ENCODE measurements at places on chromosomes 11 and 22.
A peak's percentile ranks its signal among the peaks of the same experiment; 100 is the strongest.

GRCh38 chr11:83249972-83250593 is 36.1 kb downstream of the CCDC90B start:
- DNase-seq, result peak; percentile 13

- DNase-seq, result peak; percentile 95
These were observed 14.4 kb upstream of the CDC42EP1 start for GRCh38 chr22:37545703-37546436.

- DNase-seq, result no peak
These were observed 6.9 kb upstream of the NAA40 start for GRCh38 chr11:63931876-63932275.

GRCh38 chr11:92306966-92307510 is 82.4 kb downstream of the FAT3 start:
- DNase-seq, result no peak

GRCh38 chr22:35150183-35151107 is 84.5 kb downstream of the ISX start:
- peak; percentile 60 for DNase-seq

DNA sequence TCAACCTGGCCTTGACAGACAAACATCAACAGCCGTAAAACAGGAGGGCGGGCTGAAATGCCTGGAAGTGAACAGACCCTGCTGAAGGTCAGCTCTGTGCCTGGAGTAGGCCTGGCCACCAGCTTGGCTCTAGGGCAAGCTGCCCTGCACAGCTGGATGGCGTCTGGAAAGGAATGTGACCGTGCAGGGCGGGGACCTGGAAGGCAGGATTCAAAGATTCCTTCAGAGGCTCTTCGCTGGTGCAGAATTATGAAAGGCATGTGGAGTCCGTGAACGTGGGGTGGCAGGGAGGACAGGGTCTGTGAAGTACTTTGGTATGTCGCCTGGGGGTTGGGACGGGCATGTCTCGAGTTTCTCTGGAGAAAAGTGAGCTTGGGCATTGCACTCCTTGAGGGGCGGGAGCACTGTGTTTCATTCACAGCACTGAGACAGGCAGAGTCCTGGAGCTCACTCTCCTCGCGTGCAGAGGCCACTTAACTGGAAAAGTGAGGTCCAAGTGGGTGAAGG is 1.5 kb downstream of the EHD1 start:
- DNase-seq, result no peak

DNA sequence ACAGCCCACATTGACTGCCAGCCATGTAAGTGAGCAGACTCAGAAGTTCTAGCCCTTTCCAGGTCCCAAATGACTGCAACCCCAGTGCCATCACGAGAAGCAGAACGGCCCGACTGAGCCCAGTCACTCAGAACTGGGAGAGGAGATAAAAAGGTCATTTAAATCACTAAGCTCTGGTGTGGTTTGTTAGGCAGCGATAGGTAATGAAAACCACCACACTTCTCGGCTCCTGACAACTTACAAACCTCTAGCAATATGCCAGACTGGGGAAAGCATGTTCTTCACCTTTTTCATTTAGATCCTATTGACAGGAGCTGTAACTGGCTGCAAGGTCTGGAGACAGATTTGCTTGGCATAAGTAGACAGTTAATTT is 6.7 kb downstream of the SLC15A3 start:
- DNase-seq, result no peak

- no peak for DNase-seq
These were observed 3.2 kb downstream of the LRRC4C start for GRCh38 chr11:41456269-41456668.

GRCh38 chr11:704781-705645 is 1.0 kb upstream of the EPS8L2 start:
- DNase-seq, result no peak

DNA sequence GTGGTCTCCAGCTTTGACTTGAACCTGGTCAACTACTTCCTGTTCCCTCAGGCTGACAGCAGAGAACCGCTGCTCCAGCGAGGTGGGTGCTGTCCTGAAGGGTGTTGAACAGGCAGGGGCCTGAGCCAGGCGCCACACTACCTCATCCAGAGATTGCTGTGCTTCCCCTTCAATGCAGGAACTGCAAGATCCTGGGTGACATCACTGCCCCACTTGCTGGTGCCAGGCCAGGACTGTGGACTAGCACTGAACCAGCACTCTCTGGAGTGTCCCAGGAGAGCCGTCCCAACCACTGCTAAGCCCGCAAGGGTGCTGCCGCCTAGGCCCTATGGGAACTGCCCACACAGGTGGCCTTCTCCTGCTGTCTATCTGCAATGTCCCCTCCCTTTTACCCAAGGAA is 51.7 kb downstream of the GAB4 start:
- DNase-seq, result no peak

- no peak for DNase-seq
These were observed 118.6 kb downstream of the ARHGAP42 start for GRCh38 chr11:100805506-100806199.

DNA sequence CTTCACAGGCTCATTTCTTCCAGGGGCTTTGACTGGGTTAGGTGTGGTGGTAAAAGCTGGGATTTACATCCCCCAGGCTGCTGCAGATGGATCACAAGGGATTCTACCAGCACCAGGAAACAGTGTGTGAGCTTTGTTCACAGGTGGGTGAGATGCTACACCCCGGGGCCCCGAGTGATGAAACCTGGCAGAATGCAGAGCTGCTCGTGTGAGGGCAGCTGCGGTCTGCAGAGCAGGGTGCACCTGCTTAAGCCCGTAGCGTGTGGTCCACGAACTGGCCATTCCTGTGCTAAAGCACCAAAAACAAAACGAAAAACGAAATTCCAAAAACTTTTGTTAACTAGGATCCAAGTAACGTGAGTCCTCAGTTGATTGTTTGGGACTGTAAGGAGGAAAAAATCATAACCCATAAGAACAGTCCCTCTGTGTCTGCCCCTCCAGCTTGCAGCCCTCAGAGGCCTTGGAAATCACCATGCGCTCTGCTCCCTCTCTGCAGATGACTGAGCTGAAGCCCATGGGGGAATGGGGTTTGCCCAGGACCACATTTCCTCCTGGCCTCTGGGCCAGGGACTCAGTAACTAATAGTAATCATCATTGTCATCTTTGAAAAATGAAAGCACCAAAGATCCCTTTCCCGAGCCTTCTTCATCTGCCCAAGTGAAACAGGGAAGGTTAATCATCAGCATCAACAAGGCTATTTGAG is 24.6 kb downstream of the ELF5 start:
- DNase-seq, result no peak

DNA sequence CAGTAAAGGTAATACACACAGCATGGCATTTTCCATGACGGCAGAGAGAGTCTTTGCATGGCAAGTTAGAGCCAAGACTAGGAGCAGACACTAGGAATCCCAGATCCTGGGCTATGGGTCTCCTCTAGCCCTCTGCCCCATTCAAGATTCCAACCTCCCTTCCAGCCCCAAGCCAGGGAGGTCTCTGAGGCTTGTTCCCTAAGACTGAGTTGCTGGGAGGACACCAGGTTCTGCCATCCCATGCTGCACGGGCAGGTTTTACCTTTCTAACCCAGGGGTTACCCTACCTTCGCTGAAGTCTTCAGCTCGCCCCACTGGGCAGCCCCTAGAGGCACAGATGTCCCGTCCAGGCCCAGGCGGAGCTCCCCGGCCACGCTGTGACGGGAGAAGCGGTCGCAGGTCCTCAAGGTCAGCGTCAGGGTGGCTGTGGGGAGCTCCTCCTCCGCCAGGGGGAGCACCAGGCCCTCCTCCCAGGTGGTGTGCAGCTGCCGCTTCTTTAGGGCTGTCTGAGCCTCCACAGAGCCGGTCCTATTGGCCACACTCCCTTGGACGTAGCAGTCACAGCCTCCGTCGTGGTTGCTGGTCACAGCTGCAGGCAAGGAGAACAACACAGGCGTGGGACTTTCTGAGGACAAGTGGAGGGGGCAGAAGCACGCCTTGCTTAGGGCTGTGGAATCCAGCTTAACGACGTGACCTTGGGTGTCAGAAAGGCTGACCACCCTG is 33.8 kb downstream of the SYT13 start:
- no peak for DNase-seq

- DNase-seq, result no peak
These were observed 156.5 kb downstream of the FCHSD2 start for GRCh38 chr11:72985645-72986044.

DNA sequence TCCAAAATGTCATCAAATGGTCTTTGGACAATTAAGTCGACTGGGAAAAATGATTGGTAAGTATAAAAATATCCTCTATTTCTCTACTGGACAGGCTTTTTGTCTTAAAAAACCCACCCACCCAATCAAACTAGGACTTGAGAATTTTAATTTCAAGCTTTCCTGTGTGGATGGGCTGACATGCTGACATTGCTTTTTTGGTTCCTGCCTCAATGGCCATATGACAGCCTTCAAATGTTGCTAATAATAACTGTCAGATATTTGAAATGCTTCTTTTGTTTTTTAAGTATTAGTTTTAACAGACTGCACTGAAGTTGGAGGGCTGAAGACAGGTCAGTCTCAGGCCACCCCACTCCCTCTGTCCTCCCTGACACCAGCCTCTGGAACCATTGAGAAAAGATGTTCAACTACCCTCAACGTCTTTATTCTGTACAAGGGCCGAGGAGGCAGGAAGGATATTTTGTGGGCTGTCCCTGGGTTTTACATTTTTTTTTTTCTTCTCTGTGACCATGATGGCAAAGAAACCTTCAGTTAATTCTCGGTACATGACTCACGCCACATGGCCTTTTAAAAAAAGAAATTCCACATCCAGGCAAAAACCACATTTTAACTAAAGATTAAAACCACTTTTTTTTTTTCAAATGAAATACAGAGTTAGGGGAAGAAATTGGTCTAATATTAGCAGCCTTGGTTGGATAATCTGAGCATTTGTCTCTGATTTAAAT is 130.4 kb downstream of the SLC1A2 start:
- no peak for DNase-seq

GRCh38 chr11:121129362-121130340 is 28.6 kb downstream of the TECTA start:
- DNase-seq, result no peak

DNA sequence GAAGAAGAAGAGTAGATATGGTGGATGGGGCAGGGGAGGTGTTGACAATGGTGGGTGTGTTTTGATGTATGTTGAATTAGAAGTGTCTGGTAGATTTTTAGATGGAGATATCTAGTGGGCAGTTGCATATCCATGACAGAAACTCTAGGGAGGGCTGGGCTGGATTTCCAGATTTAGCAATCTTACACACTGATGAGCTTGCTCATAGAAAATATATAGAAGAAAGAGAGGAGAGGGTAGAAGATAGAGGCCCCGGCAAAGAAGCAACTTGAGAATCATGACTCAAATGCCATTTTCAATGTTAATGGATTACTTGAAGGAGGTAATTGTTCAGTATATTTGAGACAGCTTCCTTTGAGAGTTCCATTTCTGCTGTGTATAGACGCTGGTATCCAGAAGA is 8.2 kb downstream of the REXO2 start:
- no peak for DNase-seq

DNA sequence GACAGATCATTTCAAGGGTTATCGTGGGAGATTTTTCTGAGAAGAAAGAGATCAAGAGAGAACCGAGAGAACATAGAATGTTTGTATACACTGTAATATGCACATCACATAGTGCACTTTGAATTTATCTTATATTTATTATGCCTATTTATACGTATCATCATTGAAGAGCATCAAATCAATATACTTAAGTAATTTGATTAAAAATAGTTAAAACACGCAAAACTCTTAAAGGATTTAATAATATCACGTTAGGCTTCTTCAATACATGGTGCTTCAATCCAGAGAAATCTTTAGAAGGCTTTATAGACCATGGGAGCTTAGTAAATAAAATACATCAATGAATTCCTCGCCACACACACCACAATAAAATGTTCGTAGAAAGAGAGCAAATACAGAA is 139.5 kb upstream of the C11orf58 start:
- no peak for DNase-seq

GRCh38 chr22:23632178-23632577 is at the start of gene DRICH1:
Gene DRICH1 (minus strand): TSS chr22:23632321. CDS start chr22:23632023, 298 bp downstream.
- no peak for DNase-seq
